ENCODE measurements at places on chromosomes 5 and 9. TPM values are rescaled to one million over a fixed set of nuclear protein-coding genes. Genes with fewer than 3 reads are reported as not detected.

DNA sequence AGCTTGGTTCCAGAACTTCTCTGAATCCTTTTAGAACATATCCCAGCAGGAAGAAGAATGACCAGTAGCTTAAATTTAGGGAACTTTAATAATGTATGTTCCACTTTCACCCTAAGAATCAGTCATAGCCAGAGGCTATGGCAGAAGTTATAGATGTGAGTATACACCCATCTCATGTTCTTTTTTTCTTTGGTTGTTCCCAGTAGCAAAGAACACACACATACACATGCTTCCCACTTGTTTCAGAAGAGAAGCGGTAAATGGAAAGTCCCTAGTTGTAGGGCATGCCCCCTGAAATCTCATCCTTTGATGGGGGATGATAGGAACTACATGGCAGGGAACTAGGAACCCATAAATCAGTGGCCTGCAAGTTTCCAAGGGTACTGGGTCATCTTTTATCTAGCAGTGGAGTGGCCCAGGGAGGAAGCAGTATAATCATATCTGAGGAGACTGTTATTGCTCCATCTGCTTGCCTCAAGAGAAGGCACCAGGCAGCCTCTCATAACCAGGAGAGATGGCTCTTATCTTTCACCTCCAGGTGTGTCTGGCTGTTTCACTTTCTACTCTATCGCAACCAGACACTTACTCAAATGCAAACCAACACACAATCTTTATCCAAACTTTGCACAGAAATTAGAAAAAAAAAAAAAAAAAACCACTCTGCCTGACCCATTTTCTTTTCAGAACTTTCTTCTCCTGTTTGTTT lies 109.5 kb downstream of the SNCAIP start:
- DNase-seq, result no peak

DNA sequence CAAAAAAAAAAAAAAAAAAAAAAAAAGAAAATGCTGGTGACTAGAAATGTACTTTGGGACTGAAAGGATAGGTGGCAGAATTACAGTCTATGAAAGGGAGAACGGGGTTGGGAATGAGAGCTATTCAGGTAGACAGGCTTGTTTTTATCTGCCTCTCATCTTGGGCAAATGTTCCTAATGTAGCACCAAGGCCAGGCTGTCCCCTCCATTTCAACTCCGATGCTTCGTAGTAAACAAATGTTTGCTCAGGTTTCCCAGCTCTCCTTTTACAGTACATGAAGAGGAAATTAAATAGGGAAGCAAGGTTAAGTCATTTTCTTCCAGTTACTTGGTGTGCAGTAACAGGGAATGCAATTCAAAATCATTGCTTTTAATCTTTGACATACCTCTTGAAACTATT lies 4.4 kb upstream of the BASP1 start:
- no peak for DNase-seq

- DNase-seq, result peak; percentile 84
Measured at GRCh38 chr5:60651872-60652620, 47.9 kb downstream of the DEPDC1B start.

DNA sequence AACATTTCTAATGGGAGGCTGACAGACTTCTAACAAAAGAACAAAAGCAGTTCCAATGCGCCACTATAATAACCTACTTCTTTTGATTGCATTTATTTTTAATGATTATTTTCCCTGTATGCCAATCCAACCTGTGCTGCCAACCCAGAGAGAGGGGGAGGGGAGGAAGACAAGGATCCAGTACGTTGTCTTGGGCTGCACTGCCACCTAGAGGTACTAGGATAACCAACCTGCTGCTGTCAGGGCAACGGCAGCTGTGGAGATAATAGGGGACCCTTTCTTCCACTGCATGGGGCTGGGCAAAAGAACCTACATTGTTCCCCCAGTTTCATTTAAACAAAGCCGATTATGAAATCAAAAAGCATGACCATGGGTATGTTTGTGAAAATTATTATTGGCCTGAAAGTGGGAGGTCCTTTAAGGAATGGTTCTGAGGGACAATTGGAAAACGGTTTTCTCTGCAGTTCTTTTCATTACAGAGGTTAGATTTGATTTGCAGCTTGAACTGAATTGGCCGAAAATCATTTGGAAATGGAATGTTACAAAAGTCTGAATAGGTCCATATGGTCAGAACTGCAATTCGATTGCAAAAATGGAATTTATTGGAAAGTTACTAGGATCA lies 101.3 kb downstream of the RASEF start:
- DNase-seq, result peak; percentile 38

DNA sequence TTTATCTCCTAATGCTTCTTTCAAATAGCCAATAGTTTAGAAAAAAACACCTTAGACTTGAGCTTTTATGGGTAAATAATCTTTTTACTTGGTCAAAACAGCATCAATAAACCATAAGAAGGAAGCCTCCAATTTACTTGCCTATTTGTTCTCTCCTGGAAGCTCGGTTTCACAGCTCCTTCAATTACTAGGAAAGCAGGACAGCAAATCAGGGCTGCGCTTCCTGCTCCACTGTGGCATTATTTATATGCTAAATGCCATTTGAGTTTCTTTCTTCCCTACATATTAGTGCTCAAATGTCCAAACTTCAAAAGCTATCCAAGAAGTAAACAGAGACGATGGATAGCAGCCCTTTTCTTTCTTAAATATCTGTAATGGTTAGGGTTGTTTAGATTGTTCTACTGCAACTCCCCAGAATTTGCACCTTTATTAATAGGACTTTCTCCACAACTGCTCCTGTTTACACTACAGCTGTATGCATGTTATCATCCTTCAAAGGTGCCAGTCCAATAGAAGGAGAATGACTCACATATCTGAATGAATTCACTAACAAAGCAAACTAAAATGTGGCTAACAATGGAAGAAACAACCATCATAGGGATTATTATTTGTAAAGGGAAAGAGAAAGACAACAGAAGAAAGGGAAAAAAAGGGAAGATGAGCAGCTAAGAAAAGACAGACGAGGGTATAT lies 58.7 kb downstream of the MED27 start:
- no peak for DNase-seq

Gene OR1J1
- not detected for total RNA-seq

Gene C5orf15
- total RNA-seq, result 88.8 TPM

Gene ENDOG
- 17.8 TPM for total RNA-seq
